ENCODE measurements at places on chromosomes 3 and 15.

DNA sequence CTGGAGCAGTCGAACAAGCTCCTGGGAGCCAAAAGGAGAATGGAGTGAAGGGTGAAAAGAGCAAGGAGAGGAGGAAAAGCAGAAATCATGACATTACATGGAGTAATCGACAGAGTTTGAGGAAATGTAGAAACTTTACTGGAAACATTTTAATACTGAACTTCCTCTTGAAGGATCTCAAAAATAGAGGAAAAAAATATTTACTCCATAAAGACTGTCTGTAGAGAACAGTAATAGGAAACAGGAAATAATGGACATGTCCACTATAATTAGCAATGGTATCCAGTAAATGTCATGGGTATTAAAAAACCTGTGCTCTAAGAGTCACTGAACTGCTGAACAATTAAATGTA is 53.0 kb downstream of the TBC1D2B start:
- no peak for DNase-seq

GRCh38 chr3:59150039-59150438 is 100.2 kb upstream of the CFAP20DC start:
- no peak for DNase-seq

- DNase-seq: no peak
Measured at GRCh38 chr15:26023231-26023630, 160.1 kb upstream of the ATP10A start.

- DNase-seq: no peak
Measured at GRCh38 chr3:17623464-17623863, 119.0 kb downstream of the TBC1D5 start.

DNA sequence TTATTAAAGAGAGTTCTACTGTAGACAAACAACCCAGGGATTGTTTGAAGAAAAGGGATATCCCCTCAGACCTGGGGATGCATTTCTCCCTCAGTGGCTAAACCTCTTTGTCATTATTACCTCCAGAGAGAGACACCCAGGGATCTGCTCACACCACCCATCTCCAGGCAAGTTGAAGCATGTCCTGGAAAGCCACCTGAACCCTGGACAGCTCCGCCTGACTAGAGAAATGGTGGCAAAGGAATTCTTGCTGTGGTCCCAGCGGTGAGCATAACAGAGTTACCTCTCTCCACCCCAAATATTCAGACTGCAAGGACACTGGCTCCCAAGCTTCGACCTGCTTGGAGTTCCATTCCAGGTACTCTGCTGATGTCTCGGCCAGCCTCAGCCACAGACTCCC is 320.2 kb downstream of the RORA start:
- no peak for DNase-seq

GRCh38 chr15:80944818-80945217 is 44.8 kb downstream of the MESD start:
- DNase-seq: no peak

- DNase-seq: no peak
Measured at GRCh38 chr3:51967384-51968169, at the start of gene PCBP4. PCBP4 (minus strand) TSS chr3:51967454; CDS start chr3:51961240, 6,214 bp downstream.

- DNase-seq: no peak
Measured at GRCh38 chr3:17643691-17644090, 98.7 kb downstream of the TBC1D5 start.

Measured in stimulated activated CD4-positive, alpha-beta T cell treated with anti-CD3 and anti-CD28 coated beads, Interleukin-1b, Interleukin-23, amount 100 ng/mL, for 24 hours (primary cell).